ENCODE measurements at places on chromosomes 7 and 10.

- no peak for DNase-seq
Measured at GRCh38 chr10:51999096-51999495, 299.7 kb upstream of the CSTF2T start.

DNA sequence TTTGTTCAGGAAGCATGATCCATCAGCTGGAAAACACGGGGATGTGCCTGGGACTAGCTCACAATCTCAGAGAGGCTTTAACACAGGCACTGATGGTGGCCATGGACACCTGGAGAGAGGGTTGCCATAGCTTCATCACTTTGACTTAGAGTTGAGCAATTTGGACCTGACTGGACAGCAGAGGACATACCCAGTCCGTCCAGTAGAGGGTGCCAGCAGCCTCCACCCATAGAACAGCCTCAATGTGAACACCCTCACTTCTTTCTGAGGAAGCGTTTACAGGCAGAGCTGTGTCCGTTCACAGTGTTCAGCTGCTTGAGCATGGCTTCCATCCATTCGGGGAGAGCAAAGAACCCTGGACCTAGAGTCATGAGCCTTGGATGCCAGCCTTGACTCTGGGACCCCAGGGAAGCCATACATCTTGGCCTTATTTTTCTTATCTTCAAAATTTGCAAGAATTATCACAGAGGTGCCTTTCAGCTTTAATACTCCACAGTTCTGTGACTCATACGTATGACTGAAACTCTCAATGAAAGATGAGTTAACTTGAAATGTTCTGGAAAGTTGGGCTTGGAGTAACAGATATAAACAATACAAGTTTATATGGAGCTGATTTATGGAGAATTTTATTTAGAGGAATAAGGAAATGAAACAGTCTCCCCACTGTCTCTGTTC lies 302.9 kb upstream of the PODXL start:
- DNase-seq: no peak

GRCh38 chr10:79070081-79070605 lies 1.4 kb downstream of the ZMIZ1 start:
- no peak for DNase-seq

GRCh38 chr7:13159467-13160184 lies 472.2 kb downstream of the ARL4A start:
- DNase-seq: no peak

DNA sequence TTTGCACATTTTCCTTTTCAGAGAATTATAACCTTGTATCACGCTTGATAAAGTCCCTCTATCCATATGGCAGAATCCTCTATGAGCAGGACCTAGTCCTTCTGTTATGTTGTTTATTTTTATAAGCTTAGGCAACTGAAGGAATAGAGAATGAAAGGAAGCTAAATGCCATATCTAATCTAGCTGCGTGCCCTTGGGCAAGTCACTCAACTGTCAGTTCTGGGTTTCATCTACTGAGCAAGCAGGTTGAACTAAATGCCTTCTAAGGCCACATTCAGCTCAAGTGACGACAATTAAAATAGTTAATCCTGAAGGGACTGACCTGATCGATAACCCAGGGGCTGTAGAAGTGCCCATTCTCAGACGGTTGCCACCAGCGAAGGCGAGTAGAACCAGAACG lies 93.9 kb upstream of the SLC26A5 start:
- DNase-seq: no peak

DNA sequence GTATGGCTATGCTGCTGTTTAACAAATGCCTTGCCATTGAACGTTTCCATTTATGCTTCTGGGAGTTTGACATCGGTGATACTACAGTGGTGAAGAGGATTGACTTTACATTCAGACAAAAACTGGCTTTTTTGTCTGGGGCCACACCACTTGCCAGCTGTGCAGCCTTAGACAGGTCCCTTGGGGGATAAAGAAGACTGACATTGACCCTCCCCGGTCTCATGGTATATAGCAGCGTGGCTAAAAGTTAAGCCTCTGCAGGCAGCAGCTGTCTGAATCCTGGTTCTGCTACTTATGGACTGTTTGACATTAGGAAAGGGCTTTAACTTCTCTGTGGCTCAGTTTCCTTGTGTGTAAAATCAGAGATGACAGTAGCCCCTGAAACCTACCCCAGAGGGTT lies 42.0 kb upstream of the PTF1A start:
- no peak for DNase-seq

DNA sequence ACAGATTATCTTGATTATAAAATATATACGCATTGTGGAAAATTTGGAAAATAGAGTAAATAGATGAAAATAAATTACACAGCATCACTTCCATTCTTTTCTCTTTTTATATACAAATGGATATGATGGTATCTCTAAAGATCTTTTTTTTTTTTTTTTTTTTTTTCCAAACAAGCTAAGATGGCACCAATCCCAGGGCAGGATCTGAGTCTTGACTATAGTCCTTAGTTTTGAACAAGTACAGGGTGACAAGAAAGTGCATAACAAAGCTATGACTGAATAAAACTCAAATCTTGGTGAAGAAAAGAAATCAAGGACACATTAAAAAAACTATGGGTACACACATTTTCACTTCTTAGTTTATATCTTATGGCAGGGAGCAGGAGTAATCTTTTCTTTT lies 42.6 kb upstream of the FAM133B start:
- DNase-seq: no peak

GRCh38 chr10:72852508-72852907 lies 41.0 kb upstream of the OIT3 start:
- DNase-seq: no peak

DNA sequence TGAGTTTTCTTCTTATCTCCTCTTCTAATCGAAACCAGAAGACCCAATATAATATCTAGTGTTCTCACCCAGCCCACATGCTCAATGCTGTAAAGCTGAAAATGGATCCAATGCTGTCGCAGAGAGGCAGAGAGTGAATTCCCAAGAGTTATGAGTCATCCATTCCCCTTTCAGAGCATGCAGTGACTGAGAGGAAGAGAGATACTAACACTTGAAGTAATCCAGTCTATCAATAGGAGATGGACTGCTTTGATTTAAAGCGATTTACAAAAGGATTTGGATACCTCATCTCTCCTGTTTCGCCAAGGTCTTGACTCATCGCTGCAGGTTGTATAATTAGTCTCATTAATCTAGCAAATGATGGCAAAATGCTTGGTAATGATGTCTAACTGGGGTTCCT lies 41.5 kb upstream of the PRKCQ start:
- DNase-seq: no peak

- no peak for DNase-seq
Measured at GRCh38 chr10:83632701-83633100, 506.6 kb upstream of the GHITM start.

- no peak for DNase-seq
Measured at GRCh38 chr10:121428867-121429266, 169.4 kb downstream of the FGFR2 start.

DNA sequence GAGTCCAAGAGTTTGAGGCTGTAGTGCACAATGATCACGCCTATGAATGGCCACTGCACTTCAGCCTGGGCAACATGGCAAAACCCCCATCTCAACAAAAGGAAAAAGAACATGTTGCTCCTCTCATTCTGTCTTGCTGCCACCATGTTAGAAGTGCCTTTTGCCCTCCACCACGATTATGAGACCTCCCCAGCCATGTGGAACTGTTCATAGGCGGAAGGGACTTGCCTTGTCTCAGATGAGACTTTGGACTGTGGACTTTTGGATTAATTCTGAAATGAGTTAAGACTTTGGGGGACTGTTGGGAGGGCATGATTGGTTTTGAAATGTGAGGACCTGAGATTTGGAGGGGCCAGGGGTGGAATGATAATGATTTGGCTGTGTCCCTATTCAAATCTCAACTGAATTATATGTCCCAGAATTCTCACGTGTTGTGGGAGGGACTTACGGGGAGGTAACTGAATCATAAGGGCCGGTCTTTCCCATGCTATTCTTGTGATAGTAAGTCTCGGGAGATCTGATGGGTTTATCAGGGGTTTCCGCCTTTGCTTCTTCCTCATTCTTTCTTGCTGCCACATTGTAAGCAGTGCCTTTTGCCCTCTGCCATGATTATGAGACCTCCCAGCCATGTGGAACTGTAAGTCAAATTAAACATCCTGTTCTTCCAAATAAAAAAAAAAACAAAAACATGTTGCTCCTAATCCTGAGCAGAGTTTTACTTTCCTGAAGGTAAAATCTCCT lies 22.3 kb downstream of the DLG5 start:
- no peak for DNase-seq

- DNase-seq: no peak
Measured at GRCh38 chr10:16769331-16769730, 47.9 kb downstream of the RSU1 start.

DNA sequence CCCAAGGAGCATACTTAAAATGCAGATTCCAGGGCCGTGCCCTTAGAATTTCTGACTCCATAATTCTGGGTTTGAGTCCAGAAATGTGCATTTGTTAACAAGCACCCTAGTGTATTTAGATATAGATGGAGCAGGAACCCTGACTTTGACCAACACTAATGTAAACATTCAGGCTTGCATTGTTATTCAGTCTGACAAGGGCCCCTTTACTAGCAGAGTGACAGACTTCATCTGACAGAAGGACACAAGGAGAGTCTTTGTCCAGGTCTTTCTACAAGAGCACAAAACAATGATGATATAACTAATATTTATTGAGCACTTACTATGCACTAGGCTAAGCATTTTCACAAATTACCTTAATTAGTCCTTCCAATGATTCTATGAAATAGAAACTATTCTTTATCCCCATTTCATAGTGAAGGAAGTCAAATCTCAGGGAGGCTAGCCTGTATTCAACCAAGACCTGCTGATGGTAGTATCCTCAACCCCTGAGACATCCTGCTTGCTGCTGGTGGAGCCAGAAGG lies 3.9 kb downstream of the RBP4 start:
- DNase-seq: no peak

GRCh38 chr10:30438021-30438850 lies 4.3 kb downstream of the MAP3K8 start:
- DNase-seq: no peak

- no peak for DNase-seq
Measured at GRCh38 chr10:29555091-29555745, 79.6 kb downstream of the SVIL start.

DNA sequence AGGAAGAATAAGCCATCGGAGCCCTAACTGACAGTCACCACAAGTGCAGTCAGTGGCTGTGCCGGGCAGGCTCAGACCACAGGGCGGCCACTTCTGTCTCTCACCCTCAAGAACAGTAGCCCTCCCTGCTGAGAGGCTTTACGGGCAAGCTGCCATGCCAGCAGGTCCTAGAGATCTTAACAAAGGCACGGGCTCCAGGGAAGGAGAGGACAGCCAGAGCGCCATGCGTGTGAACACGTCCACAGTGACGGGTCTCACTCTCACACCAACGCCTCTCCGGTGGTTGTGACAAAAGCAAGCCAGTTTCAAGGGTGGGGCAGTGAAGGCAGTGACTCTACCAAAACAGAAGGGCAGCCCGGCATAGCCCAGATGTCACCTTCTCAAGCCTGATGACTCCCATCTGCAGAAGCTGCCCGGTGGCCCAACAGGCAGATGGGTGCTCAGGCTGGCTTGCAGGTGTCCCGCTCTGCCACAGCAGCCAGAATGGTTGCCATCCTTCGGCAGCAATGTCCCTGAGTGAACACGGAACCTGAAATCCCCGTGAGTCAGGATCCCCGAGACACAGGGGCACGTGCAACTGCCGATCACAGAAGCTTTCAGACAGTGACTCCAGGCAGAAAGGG lies 102.0 kb downstream of the FAM53B start:
- DNase-seq: no peak

GRCh38 chr7:44434201-44434600 lies 56.3 kb downstream of the NUDCD3 start:
- DNase-seq: no peak

DNA sequence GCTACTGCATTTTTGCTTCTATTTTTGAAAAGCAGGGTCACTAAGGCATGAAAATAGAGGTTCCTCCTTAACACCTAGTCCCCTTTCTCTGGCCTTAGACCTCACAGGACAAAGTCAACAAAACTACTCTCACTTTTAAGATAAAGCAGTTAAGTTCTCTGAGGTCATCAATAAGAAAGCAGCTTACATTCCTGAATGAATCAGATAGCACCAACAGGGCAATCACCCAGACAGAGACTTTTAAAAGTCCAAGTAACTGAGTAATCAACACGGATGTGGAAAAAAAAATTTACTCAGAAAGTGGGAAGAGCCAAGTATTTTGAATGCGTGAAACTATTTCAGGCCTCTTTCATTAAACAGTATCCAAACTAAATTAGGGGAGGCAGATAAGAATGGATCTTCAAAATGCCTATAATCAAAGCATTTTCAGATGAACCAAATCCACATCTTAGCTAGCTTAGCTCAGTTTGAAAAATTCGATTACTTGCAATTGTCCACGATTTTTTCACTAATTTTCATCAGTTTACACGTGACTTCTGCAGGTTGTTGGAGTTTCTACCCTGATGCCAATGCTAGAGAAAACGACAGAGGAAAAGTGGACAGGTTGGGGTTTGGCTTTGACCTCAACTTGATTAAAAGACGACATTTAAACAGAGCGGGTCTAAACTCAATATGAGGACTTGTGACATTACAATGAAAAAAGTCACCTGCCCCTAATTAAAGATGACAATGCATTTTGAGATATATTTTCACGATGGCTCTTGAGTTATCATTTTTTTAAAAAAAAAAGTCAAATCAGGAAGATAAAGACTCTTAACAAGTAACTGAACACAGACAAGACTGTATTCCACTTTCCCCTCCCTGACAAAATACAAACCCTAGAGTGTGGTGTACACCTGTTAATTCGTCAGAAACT lies 1.6 kb downstream of the BEND7 start:
- no peak for DNase-seq

GRCh38 chr10:93392121-93392520 lies 90.0 kb downstream of the MYOF start:
- no peak for DNase-seq

- DNase-seq: no peak
Measured at GRCh38 chr10:131187274-131187673, 124.2 kb downstream of the TCERG1L start.

- DNase-seq: peak; percentile 93
Measured at GRCh38 chr7:98280791-98281756, at the start of gene BRI3. Gene BRI3, plus strand, starts transcription at chr7:98281686. Its CDS starts 110 bp downstream, at chr7:98281796.
